ENCODE measurements at places on chromosomes 1 and 21. TPM values are rescaled to one million over a fixed set of nuclear protein-coding genes. Genes with fewer than 3 reads are reported as not detected.

DNAJC28 gene
- total RNA-seq: 0.16 TPM

DCAF6 gene
- total RNA-seq: 29.6 TPM

TAS1R1 gene
- total RNA-seq: not detected

KCNN3 gene
- 0.39 TPM for total RNA-seq

ROR1 gene
- 0.09 TPM for total RNA-seq

LDLRAD2 gene
- total RNA-seq: not detected

Measured in activated T-helper 2 cell treated with anti-CD3 and anti-CD28 coated beads, Interferon-gamma antibody, Interleukin-2, Interleukin-4, amounts not matched to agents 10 μg/mL and 5 μg/mL and 100 μg/mL, durations not matched to agents 14 hours and 24 hours and 36 hours (primary cell).